ENCODE measurements at places on chromosomes 5 and 9. TPM values are rescaled to one million over a fixed set of nuclear protein-coding genes. Genes with fewer than 3 reads are reported as not detected.

- no peaks in the 10 kb centered on the region for H3K36me3 ChIP-seq
- H3K4me1 ChIP-seq, result peaks cover 75% of the 10 kb centered on the region
- no peak overlapping the region for H3K4me3 ChIP-seq
- no peak overlapping the region for H3K27ac ChIP-seq
Observed at GRCh38 chr9:78026416-78026815, 5.2 kb downstream of the GNAQ start.

CDH9 gene
- total RNA-seq, result 0.21 TPM

FBP1 gene
- total RNA-seq, result 5.7 TPM

- H3K4me3 ChIP-seq, result no peak overlapping the region
- no peaks in the 10 kb centered on the region for H3K27me3 ChIP-seq
- no peak overlapping the region for H3K27ac ChIP-seq
- DNase-seq, result peak; percentile 8
Observed at GRCh38 chr9:93656426-93657239, 80.2 kb downstream of the PHF2 start.

PCDHGA2 gene
- 0.66 TPM for total RNA-seq

GRCh38 chr9:120961936-120962335 lies 35.3 kb upstream of the TRAF1 start:
- H3K27ac ChIP-seq, result no peak overlapping the region
- DNase-seq, result no peak
- H3K4me1 ChIP-seq, result peaks cover 29% of the 10 kb centered on the region
- no peaks in the 10 kb centered on the region for H3K27me3 ChIP-seq
- H3K4me3 ChIP-seq, result no peak overlapping the region
- no peaks in the 10 kb centered on the region for H3K36me3 ChIP-seq

GRCh38 chr5:170429014-170429413 lies 39.8 kb upstream of the KCNMB1 start:
- no peak overlapping the region for H3K27ac ChIP-seq
- no peak for DNase-seq
- peaks cover 18% of the 10 kb centered on the region for H3K4me1 ChIP-seq
- H3K4me3 ChIP-seq, result no peak overlapping the region
- H3K36me3 ChIP-seq, result peaks cover 4% of the 10 kb centered on the region

DNA sequence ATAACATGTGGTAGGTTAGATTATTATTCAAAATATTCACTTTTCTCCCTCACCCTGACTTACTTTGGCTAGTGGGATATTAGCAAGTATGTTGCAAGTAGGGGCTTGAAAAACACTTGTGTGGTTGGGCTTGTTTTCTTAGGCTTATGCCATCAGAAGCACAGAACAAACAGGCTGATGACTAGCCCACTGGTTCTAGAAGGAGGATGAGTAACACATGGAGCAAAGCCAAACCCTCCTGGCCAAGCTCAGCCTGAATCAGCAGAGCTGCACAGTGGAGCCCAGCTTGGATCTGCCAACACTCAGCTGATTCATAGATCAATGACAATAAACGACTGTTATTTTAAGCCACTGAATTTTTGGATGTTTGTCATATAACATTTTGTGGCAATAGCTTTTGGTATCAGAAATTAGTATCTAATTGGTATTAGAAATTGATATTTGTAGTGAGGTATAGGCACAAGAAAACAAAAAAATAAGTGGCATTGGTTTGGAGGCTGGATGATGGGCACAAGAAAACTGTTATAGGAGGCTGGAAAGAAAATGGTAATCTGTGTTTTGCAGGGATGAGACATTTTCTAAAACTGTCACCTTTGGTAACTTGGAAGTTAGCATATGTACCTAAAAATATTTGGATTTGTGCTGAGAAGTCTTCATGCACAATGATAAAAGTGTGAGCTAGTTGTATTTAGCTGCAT lies 46.1 kb upstream of the ZBED3 start:
- H3K36me3 ChIP-seq, result no peaks in the 10 kb centered on the region
- H3K4me1 ChIP-seq, result no peaks in the 10 kb centered on the region
- H3K27me3 ChIP-seq, result no peaks in the 10 kb centered on the region
- H3K4me3 ChIP-seq, result no peak overlapping the region
- no peak for DNase-seq
- no peak overlapping the region for H3K27ac ChIP-seq

OR1J2 gene
- not detected for total RNA-seq

ADRA1B gene
- 0.16 TPM for total RNA-seq

SURF6 gene
- total RNA-seq, result 67.2 TPM

DNA sequence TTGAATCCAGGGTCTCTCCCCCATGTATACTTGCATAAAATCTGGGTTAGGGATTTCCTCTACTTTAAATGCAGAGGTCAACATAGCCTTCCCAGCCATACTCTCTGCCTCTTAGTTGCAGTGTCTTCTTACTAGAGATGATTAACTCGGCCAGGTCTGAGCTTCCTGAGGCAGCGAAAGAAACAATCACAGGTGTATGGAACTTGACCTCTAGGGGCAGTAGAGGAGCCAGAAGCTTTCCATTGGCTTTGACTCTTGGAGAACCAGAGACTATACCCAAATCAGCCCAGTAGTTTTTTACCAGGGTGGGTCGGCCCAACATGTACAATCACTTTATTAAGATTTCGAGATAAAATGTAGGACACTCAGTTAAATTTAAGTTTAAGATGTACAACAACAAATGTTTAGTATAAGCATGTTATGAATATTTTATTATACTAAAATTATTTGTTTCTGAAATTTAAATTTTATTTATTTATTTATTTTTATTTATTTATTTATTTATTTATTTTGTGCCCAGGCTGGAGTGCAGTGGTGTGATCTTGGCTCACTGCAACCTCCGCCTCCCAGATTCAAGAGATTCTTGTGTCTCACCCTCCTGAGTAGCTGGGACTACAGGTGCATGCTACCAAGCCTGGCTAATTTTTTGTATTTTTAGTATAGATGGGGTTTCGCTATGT lies 48.0 kb upstream of the DMRT3 start:
- H3K27ac ChIP-seq, result no peak overlapping the region
- no peak overlapping the region for H3K4me3 ChIP-seq
- peak; percentile 53 for DNase-seq
- H3K27me3 ChIP-seq, result no peaks in the 10 kb centered on the region
- no peaks in the 10 kb centered on the region for H3K36me3 ChIP-seq

- H3K4me1 ChIP-seq, result peaks cover 14% of the 10 kb centered on the region
- no peak for DNase-seq
- no peaks in the 10 kb centered on the region for H3K27me3 ChIP-seq
- no peaks in the 10 kb centered on the region for H3K36me3 ChIP-seq
- H3K27ac ChIP-seq, result no peak overlapping the region
Observed at GRCh38 chr5:124592891-124593290, 153.5 kb downstream of the ZNF608 start.

SLC4A9 gene
- 0.76 TPM for total RNA-seq

GRCh38 chr5:119452373-119453039 lies at the start of gene HSD17B4:
HSD17B4 (plus strand) TSS chr5:119452497; CDS start chr5:119452576, 79 bp downstream.
- peak within 1 kb of the TSS; percentile 88 for H3K4me3 ChIP-seq
- H3K27ac ChIP-seq, result peak within 1 kb of the TSS; percentile 83
- H3K27me3 ChIP-seq, result no peaks in the 10 kb centered on the region
- H3K4me1 ChIP-seq, result peaks cover 48% of the 10 kb centered on the region

- peak overlapping the region; percentile 85 for H3K4me3 ChIP-seq
- H3K27me3 ChIP-seq, result peaks cover 76% of the 10 kb centered on the region
- DNase-seq, result peak; percentile 45
- H3K27ac ChIP-seq, result no peak overlapping the region
- H3K4me1 ChIP-seq, result peaks cover 40% of the 10 kb centered on the region
Observed at GRCh38 chr5:40681363-40682153, 1.8 kb downstream of the PTGER4 start.

DNA sequence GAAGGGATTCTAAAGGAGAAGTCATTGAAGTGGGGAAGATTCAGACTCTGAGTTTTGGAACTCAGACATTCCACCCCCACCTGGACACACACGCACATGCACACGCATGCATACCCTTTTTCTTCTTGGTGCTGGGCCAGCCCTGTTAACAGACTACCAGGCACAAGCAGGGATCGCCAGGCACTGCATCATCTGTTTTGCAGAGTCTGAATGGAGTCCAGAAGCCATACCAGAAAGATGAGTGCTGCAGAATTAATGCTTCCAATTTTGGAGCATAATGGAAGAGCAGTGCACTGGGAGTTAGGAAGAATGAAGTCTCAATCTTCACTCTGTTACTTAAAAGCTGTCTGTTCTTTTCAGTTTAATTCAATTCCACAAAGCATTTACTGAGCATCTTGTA lies 95.5 kb downstream of the PDE8B start:
- no peak overlapping the region for H3K4me3 ChIP-seq
- peaks cover 34% of the 10 kb centered on the region for H3K27me3 ChIP-seq
- DNase-seq, result no peak
- no peak overlapping the region for H3K27ac ChIP-seq
- peaks cover 6% of the 10 kb centered on the region for H3K4me1 ChIP-seq
- H3K36me3 ChIP-seq, result no peaks in the 10 kb centered on the region

- DNase-seq, result no peak
- H3K36me3 ChIP-seq, result no peaks in the 10 kb centered on the region
- peaks cover 22% of the 10 kb centered on the region for H3K27me3 ChIP-seq
- no peak overlapping the region for H3K4me3 ChIP-seq
Observed at GRCh38 chr9:38355517-38356120, 36.9 kb upstream of the ALDH1B1 start.

- H3K4me1 ChIP-seq, result peaks cover 20% of the 10 kb centered on the region
- DNase-seq, result no peak
- H3K36me3 ChIP-seq, result no peaks in the 10 kb centered on the region
Observed at GRCh38 chr5:111706345-111706744, 50.6 kb downstream of the NREP start.

RARS1 gene
- 98.8 TPM for total RNA-seq

All from WTC11 (cell line).